ENCODE measurements at places on chromosomes 1 and 21.

DNA sequence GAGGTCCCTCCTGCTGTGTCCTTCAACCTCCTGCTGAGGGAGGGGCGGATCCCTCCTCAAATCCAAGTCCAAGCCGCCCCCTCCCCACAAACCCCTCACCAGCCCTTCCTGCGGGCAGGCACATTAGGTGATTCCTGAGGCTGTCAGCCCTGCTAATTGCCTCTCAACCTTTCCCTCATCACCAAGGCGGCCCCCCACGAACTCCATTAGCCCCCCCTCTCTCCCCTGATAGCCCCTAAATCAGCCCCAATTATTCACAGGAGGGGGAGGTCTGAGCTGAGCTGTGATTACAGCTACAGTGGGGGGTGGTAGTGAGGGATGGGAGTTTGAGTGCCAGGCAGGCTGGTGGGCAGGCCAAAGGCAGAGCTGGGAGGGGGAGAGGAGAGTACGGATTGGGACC is 5.8 kb upstream of the PEAR1 start:
- no peak for DNase-seq

DNA sequence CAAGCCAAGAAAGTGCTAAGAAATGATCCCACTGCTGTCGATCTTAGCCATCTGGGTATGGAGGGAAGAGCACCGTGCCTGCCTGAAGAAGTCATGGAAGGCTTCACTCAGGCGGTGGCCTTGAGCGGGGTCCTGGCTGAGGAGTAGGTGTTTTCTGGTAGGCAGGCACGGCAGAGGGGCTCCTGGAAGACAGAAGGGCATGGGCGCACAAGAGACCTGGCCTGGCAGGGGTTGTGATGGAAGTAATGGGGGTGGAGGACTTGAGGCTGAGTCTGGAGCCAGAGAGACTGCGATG is 185.1 kb downstream of the KAZN start:
- no peak for DNase-seq

GRCh38 chr1:67597336-67597735 is 87.7 kb upstream of the GADD45A start:
- DNase-seq: no peak

DNA sequence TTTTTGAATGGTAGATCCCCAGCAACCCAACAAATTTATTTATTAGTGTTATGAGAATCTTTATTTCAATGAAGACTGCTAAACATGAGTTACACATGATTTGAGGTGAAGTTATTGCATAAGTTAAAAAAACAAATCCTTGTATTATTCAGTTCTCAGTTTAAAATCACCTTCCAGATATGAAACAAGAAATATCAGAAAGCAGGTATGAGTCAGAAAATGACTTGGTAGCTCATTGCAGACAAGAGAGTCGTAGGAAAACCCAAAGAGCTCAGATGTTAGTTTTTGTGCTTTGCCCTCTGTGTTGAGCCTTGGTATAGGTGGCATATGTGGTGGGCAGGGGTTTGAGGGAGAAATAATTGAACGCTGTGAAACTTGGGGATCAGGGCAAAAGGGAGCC is 339.4 kb downstream of the BRINP3 start:
- DNase-seq: no peak

DNA sequence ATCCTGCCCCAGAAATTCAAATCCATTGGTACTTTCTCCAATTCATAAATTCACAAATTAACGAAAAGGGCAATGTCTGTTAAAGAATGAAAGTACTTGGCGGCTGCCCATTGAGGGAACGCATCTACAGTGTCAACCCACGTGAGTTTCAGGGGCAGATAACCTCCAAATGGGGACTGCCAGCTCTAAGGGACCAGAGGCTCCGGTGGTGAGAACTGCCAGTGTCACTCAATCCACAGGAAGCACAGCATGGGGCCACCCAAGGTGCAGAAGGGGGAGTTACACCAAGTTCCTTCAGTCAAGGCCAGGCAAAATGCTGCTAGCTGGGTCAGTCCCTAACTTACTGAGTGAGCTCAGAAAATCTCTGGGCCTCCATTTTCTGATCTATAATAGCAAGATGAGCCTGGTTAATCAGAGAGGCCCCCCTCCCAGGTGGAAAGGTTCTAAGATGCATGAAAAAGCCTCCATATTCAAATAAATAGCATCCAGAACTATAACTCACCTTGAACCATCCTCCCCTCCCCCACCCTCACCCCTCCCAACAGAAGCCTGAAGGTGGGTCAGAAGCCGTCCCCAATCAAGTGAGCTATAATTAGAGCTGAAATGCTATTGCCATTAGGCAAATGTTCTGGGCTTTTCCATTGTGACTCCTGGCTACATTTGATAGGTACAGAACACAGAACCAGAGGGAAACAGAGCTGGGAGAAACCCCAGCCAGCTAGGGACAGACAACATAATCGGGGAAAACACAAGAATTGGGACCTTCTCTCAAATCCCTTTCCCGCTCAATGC is 41.7 kb downstream of the LRP8 start:
- DNase-seq: no peak

GRCh38 chr1:160605205-160605604 is 25.9 kb upstream of the CD84 start:
- no peak for DNase-seq

- no peak for DNase-seq
Observed at GRCh38 chr1:1343811-1344421, 5.3 kb downstream of the DVL1 start.

GRCh38 chr1:87338566-87338965 is 9.9 kb downstream of the LMO4 start:
- no peak for DNase-seq

GRCh38 chr1:46183079-46183847 is 7.0 kb upstream of the P3R3URF start:
- DNase-seq: peak; percentile 82

DNA sequence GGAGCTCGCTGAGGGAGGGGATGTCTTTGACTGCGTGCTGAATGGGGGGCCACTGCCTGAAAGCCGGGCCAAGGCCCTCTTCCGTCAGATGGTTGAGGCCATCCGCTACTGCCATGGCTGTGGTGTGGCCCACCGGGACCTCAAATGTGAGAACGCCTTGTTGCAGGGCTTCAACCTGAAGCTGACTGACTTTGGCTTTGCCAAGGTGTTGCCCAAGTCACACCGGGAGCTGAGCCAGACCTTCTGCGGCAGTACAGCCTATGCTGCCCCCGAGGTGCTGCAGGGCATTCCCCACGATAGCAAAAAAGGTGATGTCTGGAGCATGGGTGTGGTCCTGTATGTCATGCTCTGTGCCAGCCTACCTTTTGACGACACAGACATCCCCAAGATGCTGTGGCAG is 1.4 kb downstream of the TSSK3 start:
- no peak for DNase-seq

DNA sequence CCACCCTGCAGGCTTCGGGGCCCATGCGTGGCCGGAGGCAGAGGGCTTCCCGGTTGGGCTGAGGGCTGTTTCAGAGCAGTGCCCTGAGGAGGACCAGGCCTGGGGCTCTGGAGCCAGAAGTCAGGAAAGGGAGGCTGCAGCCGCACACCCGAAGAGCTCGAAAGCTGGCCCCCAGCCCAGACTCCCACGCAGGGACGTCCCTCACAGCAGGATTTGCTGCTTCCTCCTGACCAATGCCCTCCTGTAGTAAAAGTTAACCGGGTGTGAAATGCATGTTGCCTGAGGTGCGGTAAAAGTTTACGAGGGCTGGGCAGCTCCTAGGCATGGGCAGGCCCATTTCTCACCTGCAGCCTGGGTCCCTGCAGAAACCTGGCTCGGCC is 101.5 kb upstream of the ARHGEF16 start:
- DNase-seq: no peak

DNA sequence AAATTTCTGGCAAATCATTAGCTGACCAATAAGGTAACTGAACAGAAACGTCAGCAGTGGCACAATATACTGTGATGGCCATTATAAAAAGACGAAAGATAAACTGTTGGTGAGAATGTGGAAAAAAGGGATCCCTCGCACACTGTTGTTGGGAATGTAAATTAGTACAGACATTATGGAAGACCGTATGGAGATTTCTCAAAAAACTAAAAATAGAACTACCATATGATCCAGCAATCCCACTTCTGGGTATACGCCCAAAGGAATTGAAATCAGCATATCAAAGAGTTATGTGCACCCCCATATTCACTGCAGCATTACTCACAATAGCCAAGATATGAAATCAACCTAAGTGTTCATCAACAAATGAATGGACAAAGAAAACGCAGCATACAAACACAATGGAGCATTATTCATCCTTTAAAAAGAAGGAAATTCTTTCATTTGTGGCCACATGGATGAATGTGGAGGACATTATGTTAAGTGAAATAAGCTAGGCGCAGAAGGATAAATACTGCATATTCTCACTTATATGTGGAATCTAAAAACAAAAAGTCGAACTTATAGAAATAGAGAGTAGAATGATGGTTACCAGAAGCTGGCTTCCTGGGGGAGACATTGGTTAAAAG is 257.7 kb downstream of the RHOU start:
- DNase-seq: no peak

DNA sequence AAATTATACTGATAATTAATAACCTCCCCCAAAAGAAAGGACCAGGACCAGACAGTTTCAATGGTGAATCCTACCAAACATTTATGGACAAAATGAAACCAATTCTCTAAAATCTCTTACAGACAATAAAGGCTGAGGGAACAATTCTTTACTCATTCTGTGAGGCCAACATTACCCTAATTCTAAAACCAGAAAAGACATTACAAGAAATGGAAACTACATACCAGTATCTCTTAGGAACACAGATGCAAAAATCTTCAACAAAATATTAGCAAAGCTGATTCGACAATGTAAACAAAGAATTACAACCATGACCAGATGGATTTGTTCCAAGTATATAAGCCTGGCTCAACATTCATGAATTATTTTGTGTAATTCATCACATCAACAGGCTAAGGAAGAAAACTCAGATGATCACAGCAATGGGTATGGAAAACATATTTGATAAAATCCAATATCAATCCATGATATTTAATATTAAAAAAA is 8.6 kb downstream of the TMED5 start:
- DNase-seq: no peak

DNA sequence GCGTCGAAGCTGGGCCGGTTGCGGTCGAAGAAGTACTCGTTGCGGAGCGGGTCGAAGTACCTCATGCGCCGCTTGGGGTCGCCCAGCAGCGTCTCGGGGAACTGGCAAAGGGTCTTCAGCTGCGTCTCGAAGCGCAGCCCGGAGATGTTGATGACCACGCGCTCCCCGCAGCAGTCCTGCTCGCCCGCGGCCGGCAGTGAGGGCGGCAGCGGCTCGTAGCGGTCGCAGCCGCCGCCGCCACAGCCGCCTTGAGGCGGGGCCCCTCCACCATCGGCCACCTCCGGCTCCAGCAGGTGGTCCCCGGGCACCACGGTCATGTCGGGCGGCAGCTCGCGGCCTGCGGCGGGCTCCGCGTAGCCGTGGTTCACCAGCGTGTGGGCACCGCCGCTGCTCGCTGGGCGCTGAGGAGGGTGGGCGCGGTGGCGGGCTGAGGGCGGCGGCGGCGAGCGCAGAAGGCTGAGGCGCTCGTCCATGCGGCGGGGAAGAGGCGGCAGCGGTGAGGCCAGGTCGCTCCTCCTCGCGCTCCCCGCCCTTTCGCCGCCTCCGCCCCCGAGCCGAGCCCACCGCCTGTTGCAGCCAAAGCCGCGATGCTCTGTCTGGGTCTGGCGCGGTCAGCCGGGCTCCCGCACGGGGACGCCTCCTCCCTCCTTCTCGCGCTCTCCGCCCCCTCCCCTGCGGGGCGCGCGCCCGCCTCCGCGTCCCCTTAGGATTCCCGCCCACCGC is at the start of gene KCNA3:
TSS of gene KCNA3 (minus strand) at position 604 of the 723 bp plus-strand sequence. CDS start at position 473, 131 bp downstream.
- peak; percentile 63 for DNase-seq

- no peak for DNase-seq
Observed at GRCh38 chr1:8986814-8987190, 39.4 kb downstream of the SLC2A7 start.

DNA sequence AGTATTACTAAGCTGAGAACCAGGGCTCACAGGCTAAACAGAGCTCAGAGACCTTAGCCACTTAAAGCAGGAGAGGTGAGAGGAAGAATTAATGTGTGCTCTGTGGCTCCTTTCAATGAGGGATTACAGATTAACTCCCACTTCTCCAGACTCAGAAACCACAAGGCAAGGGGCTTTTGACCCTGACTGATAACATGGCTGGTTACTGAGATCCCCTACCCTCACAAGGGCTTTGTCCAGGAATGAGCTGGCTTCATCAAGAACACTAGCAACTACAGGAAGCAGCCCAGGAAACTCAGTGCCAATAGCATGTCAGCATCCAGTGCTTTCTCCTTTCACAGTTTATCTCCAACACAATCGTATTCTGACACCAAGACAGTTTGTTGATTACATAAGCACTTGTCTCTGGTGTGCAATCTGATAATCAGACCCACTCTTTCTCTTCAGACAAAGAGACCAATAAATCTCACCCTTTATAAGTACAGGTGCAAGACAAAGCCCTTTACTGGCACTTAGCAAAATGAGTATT is 38.8 kb downstream of the ERI3 start:
- peak; percentile 78 for DNase-seq

DNA sequence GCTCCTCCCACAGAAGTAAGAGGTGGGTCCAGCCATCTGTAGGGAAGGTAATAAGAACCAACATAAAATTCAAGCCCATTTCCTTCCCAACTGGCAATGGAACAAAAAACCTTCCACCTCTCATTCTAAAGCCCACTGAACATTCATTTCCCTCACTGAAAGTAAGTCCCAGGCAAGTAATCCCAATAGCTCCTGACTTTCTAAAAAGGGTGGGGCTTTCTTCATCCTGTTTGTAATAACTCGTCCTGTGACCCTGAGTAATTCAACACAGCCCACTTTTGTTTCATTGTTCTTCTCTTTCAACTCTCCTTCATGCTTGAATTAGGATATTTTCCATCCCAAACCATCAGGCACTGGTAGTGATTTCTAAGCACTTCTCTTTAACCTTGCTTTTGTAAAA is 74.9 kb downstream of the DAB1 start:
- DNase-seq: no peak

DNA sequence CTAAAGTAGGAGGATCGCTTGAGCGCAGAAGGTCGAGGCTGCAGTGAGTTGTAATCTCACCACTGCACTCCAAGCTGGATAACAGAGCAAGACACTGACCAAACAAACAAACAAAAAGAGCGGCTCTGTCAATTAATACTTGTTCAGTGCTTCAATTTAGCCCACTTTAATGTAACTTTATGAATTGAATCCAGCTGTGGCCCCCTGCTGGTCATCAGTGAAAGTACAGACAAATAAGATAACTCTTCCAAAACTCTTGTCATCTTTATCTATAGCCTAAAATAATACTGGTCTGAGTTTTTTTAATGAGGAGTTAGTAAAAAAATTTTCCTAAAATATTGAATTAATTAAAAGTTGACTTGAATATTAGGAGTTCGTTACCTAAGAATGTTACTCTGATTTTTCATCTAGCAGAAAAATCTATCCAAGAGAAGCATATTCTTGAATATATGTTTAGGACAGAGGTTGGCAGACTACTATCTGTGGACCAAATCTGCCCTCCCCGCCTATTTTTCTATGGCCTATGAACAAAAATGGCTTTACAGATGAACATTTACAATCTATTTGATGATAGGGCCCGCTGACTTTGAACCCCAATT is 26.1 kb downstream of the ATP5PF start:
- DNase-seq: no peak

GRCh38 chr1:214491468-214492146 is 59.8 kb downstream of the PTPN14 start:
- DNase-seq: no peak

- no peak for DNase-seq
Observed at GRCh38 chr1:167922023-167922422, 8.1 kb upstream of the ADCY10 start.

All from NCI-H510A (cell line).